ENCODE measurements at places on chromosomes 12 and 14.
A peak's percentile ranks its signal among the peaks of the same experiment; 100 is the strongest.

DNA sequence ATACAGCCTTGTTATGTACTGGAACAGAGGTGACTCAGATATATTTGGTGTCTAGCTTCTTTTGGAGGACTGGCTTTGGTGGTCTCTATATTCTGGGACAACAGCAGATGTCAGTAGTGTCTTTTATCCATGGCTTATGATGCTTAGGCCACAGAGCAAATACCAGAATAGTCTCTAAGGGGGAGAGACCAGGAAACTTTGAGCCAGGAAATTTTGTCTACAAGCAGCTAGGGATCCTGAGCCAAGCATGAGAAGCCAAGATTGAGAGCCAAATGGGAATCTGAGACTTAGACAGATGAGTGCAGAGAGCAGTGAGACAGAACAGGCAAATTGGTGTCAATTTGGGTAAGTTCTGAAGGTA lies 28.4 kb upstream of the PTPRR start:
- DNase-seq: no peak

DNA sequence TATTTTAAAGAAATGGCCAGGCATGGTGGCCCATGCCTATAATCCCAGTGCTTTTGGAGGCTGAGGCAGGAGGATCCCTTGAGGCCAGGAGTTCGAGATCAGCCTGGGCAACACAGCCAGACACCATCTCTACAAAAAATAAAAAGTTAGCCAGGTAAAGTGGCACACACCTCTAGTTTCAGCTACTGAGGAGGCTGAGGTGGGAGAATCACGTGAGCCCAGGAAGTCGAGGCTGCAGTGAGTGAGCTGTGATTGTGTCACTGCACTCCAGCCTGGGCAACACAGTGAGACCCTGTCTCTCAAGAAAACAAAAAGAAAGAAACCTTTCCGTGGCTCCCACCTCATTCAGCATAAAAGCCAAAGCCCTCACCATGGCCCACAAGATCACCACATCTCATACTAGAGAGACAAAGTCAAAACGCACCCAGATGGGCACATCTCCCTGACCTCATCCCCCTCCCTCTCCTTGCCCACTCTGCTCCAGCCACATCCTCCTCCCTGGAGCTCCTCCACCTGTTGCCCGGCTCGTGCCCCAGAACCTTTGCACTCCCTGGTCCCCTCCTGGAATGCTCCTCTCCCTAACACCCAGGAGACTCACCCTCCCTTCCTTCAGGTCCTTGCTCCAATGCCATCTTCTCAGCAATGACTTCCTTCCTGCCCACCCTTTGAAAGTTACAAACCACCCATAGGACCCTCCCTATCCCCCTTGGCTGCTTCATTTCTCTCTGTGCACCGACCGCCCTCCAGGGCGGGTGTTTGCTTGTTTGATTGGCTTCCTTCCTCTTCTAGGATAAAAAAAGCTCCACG lies 4.8 kb upstream of the SCARB1 start:
- DNase-seq: no peak

DNA sequence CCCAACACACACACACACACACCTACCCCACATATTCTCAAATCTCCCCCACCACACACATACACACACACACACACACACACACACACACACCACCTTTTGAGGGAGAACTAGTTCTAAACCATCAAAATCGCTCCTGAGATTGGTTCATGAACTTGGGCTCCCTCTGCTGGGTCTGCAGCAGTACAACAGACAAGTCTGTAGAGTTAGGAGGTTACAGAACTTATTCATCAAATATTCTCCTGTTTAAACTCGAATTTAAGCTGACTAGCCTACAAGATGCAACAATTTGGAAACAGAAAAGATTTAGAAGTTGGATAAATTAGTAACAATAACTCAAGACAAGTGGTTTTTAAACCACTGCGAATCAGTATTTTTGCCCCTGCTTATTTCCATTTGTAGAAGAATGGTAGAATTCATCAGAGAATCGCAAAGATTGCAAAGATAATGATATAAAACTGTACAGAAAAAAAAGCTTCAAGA lies 136.4 kb upstream of the USP15 start:
- peak; percentile 21 for DNase-seq

GRCh38 chr12:41968599-41968998 lies 176.1 kb downstream of the GXYLT1 start:
- no peak for DNase-seq

- no peak for DNase-seq
Observed at GRCh38 chr12:78062786-78063185, 232.1 kb downstream of the NAV3 start.

- DNase-seq: no peak
Observed at GRCh38 chr14:99254328-99255009, 17.5 kb downstream of the BCL11B start.

DNA sequence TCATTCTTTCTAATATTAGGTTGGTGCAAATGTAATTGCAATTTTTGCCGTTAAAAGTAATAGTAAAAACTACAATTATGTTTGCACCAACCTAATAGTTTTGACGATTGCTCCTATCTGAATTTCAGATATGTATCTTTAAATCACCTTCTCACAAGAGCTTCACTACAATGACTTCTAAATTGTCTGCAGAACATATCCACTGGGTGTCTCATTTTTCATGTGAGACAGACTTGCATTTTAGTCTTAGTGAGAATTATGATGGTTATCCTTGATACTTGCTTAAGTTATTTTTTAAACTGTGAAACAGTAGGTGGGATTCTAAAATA lies 84.6 kb downstream of the ITPR2 start:
- DNase-seq: no peak

DNA sequence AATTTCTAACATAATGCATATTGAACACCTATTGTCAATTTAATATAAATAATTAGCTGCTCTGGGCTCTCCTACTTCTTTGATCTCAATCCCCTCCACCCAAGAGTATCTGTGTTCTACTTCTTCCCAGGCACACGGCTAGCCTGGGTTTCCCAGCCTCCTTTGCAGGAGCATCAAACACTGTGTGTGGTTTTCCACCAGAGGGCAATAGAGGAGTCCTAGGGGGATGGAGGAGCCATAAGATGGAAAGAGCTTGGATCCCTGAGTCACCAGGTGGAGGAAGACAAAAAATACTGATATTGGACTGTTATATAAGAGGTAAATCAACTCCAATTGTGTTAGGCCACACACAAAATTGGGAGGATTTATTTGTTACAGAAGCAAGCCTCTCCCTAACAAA lies 333.7 kb downstream of the GLT1D1 start:
- no peak for DNase-seq

DNA sequence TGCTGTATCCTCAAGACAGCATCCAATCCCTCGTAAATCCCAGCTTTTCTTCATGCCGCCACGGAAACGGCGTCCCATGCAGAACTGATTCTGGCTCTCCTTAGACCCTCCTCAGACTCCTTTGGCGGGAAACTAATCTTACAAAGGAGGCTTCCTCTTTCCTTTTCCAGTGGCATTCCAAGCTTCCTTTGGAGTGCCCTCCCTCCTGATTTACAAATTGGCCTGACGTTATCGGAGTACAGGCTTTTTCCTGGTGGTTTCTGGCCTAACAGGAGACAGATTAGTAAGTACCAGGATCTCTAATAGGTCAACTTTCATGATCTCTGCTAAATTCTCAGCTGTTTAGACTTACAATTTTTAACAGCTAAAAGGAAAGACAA lies 1.3 kb upstream of the ZDHHC17 start:
- DNase-seq: no peak

DNA sequence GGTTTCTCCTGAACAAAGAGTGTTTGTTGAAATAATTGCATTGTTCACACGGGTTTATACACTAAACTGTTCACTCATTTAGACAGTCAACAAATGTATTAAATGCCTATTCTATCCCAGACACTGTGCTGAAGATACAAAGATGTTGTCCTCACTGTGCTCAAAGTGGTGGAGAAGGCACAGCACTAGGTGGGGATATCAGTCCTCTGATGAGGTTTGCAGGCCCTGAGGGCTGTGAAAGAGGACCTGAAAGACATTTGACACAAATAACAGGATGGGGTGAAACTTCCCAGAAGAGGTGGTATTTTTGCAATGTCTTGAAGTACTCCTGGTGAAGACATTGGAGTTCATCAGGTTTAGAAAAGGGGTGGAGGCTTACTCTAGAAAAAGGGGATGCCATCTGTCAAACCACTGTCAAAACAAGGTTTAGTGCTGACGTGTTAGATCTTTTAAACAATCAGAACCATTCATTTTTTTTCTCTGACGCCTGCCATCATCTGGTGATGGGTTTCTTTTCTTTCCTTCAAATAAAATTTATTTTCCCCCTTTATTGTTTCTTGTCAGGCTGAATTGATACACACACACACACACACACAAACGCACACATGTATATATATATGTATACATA lies 69.5 kb downstream of the ACSS3 start:
- DNase-seq: no peak

GRCh38 chr14:95910628-95911027 lies 34.0 kb downstream of the TUNAR start:
- DNase-seq: no peak

- DNase-seq: no peak
Observed at GRCh38 chr14:94346841-94347240, 23.7 kb upstream of the SERPINA6 start.

DNA sequence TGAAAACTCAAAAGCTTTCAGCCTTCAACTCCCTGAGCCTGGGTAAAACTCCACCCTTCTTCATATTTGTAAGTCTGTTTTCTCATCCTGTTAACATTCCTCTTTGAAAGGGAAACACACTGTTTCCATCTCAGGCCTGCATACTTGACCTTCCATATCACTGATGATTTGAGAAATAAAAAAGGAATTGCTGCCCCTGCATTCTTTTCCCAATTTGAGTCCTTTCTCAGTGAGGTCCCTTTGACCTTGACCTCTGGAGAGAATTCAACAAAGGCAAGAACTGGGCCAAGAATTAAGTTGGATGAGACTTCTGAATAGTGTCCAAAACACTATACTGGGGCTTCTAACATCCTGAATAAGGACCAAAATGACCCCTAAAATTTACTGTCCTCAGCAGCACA lies 108.0 kb downstream of the AEBP2 start:
- DNase-seq: peak; percentile 64

DNA sequence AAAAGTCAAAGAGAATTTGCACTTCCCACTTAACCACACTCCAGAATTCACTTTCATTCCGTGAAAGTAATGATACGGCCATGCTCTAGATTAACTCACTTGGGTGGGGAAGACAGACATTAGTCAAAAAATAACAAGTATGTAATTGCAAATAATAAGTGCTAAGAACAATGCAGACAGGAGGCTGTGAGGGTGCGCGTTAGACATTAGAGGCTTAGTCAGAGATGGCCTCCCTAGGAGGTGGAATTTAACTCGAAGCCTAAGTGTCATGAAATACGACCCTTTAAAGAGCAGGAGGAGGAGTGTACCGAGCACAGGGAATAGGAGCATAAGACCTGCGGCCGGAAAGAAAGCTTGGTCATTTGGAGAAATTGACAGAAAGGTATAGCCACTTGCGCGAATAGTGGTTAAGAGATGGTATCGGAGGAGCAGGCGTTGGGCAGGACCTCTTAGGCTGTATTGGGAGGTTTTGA lies 628 bp downstream of the SNRPF start:
- DNase-seq: no peak

DNA sequence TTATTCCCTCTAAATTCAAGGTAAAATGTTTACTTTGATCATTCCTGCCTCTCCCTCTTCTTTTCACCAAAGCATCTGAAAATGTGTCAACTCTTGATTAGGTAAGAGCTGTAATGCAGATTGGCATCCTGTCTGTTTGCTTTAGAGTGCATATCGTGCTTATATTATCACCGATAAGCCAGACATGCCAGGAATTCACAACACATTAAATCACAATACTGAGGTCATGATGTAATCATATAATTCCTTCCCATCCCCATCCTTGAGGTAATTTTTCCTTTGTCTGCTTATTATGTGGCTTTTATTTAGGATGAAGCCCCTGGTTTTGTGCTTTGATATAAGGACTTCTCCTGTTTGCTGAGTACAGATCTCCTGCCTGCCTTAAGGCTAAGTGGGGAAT lies 10.2 kb downstream of the DDX47 start:
- DNase-seq: no peak

DNA sequence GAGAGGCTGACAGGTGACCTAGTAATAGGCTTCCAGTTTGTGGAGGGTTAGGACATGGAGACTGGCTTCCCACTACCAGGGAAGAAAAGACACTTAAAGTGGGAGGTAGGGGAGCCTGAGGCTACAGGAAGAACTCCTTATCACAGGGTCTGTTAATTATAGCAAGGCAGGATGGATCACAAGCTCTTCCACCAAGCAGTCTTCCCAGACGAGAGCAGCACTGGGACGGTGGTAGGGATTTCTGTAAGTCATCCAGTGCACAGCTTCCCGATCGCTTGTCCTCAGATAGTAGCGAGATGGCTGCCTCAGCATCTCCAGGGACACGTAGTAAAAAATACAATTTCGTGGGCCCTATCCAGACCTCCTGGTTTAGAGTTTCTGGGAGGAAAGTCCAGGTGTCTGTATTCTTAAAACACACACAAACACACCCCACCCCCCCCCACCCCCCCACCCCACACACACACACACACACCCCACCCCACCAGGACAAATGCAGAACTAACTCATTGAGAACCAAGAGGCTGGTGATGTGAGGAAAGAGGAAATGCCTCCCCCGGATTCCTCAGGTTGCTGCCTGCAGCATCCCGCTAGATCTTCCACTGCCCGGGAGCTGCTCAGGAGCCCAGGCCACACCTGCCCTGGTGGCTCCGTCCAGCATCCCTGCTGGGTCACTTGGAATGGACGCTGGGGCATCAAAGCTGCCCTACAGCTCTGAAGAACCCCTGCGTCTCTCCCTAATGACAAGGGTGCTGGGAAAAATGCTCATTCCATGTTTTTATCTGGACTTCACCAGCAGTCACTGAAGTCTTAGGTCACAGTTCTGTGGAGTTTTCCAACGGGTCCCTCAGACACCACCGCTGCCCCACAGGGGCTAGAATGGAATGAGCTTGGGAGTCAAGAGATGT lies 307.2 kb downstream of the CACNA1C start:
- no peak for DNase-seq

All from right renal cortex interstitium (tissue), 3 donors.